ENCODE measurements at places on chromosomes 3 and 15.

DNA sequence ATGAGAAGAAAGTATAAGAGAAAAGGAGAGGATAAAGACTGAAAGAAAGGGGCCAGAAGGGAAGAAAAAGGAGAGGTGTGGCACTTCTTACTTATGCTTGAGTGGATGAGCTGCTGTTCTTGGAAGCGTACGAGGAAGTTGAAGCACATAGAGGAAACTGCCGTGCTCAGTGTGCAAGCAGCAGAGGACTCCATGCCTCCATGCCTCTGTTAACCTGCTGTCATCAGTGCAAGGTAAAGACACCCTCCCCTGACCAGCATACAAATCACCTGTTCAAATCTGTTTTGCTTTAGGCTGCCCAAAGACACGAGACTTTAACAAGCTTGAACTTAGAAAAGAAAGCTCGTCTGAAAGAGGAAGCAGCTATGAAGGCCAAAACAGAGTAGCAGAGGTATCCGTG, 6.4 kb downstream of the WDR5B start:
- H3K36me3 ChIP-seq, result peaks cover 50% of the 10 kb centered on the region
- H3K4me1 ChIP-seq, result no peaks in the 10 kb centered on the region
- H3K4me3 ChIP-seq, result no peak overlapping the region
- no peaks in the 10 kb centered on the region for H3K27me3 ChIP-seq
- no peak overlapping the region for H3K27ac ChIP-seq

- no peak overlapping the region for H3K4me3 ChIP-seq
- no peak for DNase-seq
- peaks cover 40% of the 10 kb centered on the region for H3K4me1 ChIP-seq
- H3K36me3 ChIP-seq, result no peaks in the 10 kb centered on the region
- H3K27ac ChIP-seq, result no peak overlapping the region
Observed at GRCh38 chr3:14334936-14335335, 67.5 kb upstream of the SLC6A6 start.

GRCh38 chr3:66019896-66020295, 18.8 kb downstream of the MAGI1 start:
- H3K27ac ChIP-seq, result no peak overlapping the region
- DNase-seq, result no peak
- H3K4me1 ChIP-seq, result peaks cover 3% of the 10 kb centered on the region
- no peak overlapping the region for H3K4me3 ChIP-seq
- no peaks in the 10 kb centered on the region for H3K27me3 ChIP-seq

- H3K36me3 ChIP-seq, result peaks cover 13% of the 10 kb centered on the region
- peaks cover 45% of the 10 kb centered on the region for H3K4me1 ChIP-seq
- no peak for DNase-seq
- no peak overlapping the region for H3K27ac ChIP-seq
Observed at GRCh38 chr15:77059786-77060361, 11.0 kb downstream of the TSPAN3 start.
